ENCODE measurements at places on chromosomes 5 and 9. TPM values are rescaled to one million over a fixed set of nuclear protein-coding genes. Genes with fewer than 3 reads are reported as not detected.

DNA sequence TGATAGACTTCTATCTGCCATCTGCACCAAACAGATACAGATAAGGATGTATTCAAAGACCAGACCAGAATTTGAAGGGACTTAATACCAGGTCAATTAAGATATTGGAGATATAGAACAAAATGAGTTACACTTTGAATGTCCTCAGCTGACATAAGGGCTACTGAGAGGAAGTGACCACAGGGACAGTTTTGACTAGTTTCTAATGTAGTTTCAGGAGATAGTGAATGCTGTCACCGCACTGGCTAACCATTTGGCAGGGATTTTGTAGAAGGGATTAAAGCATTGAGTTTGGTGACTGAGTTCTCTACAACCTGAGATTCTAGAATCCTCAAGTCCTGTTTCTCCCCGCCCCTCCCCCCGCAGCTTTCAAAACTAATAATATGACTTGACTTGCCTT is 22.7 kb downstream of the CCNH start:
- no peak for DNase-seq

DNA sequence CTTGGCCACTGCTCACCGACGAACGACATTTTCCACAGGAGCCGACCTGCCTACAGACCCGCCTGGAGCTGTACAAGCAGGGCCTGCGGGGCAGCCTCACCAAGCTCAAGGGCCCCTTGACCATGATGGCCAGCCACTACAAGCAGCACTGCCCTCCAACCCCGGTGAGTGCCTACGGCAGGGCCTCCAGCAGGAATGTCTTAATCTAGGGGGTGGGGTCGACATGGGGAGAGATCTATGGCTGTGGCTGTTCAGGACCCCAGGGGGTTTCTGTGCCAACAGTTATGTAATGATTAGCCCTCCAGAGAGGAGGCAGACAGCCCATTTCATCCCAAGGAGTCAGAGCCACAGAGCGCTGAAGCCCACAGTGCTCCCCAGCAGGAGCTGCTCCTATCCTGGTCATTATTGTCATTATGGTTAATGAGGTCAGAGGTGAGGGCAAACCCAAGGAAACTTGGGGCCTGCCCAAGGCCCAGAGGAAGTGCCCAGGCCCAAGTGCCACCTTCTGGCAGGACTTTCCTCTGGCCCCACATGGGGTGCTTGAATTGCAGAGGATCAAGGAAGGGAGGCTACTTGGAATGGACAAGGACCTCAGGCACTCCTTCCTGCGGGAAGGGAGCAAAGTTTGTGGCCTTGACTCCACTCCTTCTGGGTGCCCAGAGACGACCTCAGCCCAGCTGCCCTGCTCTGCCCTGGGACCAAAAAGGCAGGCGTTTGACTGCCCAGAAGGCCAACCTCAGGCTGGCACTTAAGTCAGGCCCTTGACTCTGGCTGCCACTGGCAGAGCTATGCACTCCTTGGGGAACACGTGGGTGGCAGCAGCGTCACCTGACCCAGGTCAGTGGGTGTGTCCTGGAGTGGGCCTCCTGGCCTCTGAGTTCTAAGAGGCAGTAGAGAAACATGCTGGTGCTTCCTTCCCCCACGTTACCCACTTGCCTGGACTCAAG is 1.5 kb downstream of the CSF2 start:
- no peak for DNase-seq

- DNase-seq: peak; percentile 57
These were observed 689 bp downstream of the AK3 start for GRCh38 chr9:4740388-4740637.

DNA sequence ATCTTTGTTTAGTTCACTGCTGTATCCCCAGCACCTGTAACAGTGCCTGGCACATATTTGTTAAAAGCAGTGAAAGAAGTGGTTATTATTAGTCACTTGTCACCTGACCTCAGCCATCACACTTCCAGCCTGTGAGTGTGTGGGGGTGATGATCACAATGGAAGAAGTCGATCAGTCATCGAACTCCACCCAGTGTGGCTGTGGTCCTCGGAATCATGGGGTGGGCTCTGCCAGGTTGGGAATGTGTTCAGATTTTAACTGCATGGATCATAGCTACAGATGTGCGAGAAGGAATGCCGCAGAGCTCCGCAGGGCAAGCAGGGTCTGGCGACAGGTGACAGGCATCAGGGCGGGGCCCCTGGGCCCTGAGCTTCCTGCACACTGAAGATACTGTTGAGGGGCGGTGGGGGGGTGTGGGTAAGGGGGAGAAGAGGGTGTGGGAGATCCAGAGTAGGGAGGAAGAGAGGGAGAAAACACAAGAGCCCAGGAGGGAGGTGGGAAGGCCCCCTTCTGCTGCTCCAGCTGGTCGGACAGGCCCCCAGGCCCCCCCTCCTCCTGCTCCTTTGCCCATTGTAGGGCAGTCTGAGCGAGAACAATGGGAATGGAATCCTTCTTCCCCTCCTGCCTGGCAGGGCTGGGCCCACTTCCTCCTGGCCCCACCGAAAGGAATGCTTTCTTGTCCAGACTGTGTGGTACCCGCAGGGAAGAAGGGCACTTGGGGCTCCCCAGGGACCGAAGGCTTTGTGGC is 89.6 kb downstream of the SPRY4 start:
- no peak for DNase-seq

DNA sequence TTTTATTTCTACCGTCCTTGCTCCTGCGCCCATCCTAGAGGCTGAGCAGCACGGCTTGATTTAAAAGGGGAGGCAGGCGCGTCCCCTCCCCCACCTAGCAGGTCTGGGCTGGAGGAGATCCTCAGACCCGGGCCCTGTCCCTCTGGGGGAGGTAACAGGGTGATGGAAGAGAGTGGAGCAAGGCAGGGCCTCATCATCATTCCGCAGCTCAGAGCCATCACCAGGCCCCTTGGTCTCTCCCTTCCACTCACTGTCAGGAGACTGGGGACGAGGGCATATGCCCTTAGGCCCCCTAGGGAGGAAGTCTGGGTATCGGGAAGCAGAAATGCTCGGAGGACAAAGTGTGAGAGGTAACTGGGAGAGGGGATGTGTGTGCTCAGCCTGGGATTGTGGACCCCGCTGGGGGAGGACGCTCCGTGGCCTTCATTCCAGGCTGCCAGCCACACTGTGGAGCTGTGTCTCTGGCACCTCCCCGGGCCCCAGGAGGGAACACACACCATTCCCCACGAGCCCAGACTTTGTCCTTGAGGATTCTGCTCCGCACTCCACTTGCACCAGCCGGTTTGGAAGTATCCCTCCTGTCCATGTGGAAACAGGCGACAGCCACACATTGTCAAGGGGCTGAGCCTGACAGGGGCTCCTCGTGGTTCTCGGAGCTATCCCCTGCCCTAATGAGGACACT is 761 bp downstream of the REEP2 start:
- peak; percentile 14 for DNase-seq

GRCh38 chr5:118314931-118315330 is 673.4 kb downstream of the DTWD2 start:
- no peak for DNase-seq

DNA sequence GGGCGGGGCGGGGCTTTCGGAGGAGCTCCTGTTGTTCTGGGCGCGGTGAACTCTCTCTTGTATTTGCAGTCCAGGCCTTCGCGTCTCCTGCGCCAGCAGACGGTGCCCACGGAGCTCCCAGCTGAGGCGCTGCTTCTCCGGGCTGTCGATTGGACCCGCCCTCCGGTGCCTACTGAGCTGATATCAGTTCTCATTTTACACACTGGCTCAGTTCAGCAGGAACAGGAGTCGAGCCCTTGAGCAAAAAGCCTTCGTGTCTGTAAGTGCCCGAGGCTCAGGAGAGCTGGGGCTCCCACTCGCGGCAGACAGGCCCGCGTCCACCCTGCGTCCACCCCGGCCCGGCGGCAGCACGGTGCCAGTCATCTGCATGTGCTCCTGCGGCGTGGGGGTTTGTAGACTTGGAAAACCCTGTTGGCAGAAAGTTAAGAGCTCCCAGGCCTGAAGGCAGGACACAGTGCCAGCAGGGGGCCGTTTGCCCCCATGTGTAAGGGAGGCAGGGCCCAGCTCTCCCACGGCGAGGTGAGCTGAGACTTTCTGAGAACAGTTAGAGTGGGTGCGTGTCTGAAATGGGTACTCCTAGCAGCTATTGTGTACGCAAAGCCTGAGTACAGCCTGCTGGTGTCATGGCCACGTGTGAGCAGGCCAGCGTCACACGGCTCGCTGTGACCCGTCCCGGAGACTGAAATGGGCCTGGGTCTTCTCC is 231.5 kb downstream of the FANCC start:
- DNase-seq: no peak

- no peak for DNase-seq
These were observed 128.0 kb downstream of the KCTD16 start for GRCh38 chr5:144298658-144299057.

DNA sequence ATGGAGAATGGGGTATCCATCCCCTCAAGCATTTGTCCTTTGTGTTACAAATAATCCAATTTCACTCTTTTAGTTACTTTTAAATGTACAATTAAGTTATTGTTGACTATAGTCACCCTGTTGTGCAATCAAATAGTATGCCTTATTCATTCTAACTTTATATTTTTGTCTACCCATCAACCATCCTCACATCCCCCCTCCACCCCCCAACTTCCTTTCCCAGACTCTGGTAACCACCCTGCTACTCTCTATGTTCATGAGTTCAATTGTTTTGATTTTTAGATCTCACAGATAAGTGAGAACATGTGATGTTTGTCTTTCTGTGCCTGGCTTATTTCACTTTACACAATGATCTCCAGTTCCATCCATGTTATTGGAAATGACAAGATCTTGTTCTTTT is 15.4 kb upstream of the RANBP17 start:
- no peak for DNase-seq

- no peak for DNase-seq
These were observed 96.1 kb upstream of the RASGRF2 start for GRCh38 chr5:80864109-80864508.

Gene C1QTNF3
- 71.9 TPM for polyA plus RNA-seq

Gene CDO1
- polyA plus RNA-seq: 22.9 TPM

Gene C5orf58
- polyA plus RNA-seq: 0.25 TPM

Gene IFNA13
- not detected for polyA plus RNA-seq

Gene BTNL9
- polyA plus RNA-seq: 10.7 TPM

Gene SPOUT1
- polyA plus RNA-seq: 35.3 TPM
